ENCODE measurements at places on chromosomes 6 and 20.

DNA sequence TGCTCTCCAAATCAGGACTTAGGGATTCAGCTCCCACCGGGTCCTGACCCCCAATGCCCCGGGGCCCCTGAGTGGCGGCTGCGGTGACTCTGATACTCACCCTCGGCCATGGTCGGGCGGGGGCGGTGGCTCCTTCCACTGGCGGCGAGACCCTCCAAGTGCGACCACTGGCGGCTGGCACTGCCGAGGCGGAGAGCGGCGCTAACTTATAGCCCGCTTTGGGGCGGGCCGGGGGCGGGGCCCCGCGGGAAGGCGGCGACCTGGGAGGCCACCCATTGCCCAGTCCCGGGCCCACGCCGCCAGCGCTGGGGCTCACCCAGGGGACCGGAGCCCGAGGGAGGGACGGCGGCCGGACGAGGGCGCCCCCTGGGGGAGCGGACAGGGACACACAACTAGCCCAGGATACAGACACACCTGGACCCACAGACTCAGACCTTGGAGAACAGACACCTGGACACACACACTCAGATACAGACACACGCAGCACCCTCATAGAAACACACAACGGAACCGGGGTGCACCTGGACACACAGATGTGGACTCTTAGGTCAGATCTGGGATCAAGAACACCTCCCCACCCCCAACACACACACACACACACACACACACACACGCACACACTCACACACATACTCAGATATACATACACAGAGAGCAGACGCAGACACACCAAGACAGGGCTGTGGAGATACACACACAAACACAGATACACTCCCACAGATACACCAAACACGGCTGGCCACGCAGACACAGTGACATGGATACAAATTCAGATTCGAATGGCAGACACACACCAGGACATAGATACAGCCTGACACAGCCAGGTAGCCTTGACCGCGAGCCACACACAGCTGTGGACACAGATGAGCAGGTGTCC, at the start of gene TGM2:
TSS of gene TGM2 (minus strand) at position 182 of the 877 bp plus-strand sequence. CDS start at position 110, 72 bp downstream.
- peak; percentile 76 for DNase-seq

- DNase-seq = no peak
Observed at GRCh38 chr6:118826096-118826495, 67.9 kb upstream of the ASF1A start.

- no peak for DNase-seq
Observed at GRCh38 chr6:79600812-79601609, 30.1 kb upstream of the SH3BGRL2 start.

- DNase-seq = no peak
Observed at GRCh38 chr6:156781861-156782631, 4.9 kb downstream of the ARID1B start.
